ENCODE measurements at places on chromosomes 7 and 10.

DNA sequence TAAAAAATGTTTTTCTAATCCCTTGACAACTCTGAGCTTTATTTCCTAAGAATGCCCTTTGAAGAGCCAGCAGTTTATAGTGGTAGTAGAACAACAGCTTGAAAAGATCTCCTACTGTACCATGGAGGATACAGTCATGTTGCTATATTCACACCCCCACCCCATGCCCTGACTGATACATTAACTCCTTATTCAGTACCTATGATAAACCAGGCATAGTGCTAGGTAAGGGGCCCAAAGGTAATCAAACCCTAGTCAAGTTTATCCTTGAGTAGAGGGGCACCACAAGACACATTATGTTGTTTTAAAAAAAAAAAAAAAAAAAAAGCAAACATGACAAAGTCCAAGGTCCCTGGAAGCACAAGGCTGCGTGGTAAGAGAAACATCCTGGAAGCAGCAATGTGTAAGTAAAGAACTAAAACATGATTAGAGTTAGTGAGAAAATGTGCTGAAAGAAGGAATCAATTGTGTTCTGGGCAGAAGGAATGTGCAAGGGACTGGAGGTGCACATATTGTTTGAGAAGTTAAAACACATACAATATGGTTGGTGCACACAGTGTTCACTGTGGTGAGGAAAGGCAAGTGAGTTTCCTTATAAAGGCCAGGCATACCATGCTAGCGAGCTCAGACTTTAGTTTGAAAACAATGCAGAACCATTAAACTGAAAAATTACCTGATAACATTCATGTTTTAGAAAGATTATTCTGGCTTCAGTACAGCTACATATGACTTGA is 51.2 kb downstream of the PDE1C start:
- no peak for DNase-seq

GRCh38 chr7:38476764-38477163 is 154.4 kb downstream of the AMPH start:
- no peak for DNase-seq

GRCh38 chr10:121631365-121632029 is 33.3 kb upstream of the FGFR2 start:
- DNase-seq: no peak

DNA sequence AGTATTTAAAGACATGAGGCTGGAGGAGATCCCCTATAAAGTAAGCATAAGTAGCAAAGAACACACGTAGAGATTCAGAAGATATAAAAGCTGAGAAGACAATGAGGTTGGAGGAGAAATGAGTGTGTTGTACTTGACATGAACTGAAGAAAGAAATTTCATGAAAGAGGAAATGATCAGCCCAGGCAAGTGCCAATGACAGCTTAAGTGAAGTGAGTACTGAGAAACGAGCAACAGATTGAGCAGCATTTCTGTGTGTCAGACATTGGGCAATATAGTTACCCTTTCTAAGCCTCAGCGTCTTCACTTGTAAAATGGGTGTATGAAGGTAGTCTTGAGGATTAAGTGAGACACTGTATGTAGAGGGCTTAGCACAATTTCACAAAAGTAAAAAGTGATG is 4.8 kb upstream of the LIPA start:
- DNase-seq: no peak

GRCh38 chr7:35758421-35758820 is 42.4 kb upstream of the SEPTIN7 start:
- no peak for DNase-seq

DNA sequence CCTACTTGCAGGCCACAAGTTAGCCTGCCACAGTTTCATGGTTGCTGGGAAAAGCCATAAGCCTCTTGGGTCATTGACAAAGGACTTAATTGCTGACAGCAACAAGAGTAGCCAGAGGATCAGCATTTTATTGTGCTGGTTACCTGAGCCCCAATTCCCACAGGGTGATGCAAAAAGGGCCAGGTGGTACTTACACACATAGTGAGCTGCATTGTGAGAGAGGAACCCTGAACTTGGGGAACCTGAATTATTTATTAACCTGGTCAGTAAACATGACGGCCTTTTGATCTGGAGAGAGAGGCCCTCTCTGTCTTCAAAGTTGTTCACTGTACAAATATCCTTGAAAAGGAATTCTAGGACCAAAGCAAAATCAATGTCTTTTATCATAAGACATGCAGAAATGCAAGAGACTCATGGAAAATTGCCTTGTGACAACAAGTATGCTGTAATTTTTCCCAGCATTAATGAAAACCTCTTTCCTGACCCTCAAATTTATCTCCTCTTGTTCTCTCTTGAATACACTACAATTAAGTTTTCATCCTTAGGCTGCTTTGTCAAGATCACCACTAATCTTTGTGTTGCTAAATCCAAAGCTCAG is 102.9 kb upstream of the PHYHIPL start:
- no peak for DNase-seq

DNA sequence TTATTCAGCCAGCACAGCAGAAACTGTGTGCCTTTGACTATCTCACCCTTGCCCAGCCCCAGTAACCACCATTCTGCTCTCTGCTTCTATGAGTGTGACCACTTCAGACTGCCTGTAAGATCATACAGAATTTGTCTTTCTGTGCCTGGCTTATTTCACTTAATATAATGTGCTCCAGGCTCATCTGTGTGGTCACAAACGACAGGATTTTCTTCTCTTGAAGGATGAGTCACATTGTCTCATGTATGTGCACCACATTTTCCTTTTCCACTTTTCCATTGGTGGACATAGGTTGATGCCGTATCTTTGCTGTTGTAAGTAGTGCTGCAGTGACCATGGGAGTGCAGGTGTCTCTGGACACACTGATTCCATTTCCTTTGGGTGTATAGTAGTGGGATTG is 122.5 kb upstream of the LANCL2 start:
- no peak for DNase-seq

- no peak for DNase-seq
Observed at GRCh38 chr7:135463908-135464307, 46.0 kb downstream of the CNOT4 start.

DNA sequence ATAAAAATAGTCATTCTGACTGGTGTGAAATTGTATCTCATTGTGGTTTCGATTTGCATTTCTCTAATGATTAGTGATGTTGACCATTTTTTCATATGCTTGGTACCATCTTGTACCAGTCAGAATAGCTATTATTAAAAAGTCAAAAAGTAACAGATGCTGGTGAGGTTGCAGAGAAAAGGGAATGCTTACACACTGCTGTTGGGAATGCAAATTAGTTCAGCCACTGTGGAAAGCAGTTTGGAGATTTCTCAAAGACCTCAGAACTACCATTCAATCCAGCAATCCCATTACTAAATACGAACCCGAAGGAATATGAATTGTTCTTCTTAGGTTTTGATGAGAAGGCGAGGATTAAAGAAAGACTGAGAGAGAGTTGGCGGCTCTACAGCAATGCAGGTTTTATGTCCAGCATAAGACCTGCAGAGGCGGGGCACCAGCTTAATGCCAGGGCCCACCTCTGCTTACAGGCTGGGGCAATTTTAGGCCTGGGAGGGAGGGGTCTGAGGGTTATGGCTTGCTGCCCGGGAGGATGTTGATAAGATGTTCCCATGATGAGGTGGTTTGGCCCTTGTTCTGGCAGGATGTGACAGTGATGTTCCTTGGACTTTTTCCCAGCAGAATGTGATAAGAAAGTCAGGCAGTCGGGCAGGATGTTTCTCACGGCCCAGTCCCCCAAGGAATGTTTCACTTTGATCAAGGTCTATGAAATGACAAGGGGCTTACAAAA is 74.4 kb downstream of the MEST start:
- no peak for DNase-seq

- no peak for DNase-seq
Observed at GRCh38 chr10:104077247-104077646, 8.4 kb downstream of the COL17A1 start.

GRCh38 chr7:85638394-85638793 is 451.5 kb upstream of the SEMA3D start:
- no peak for DNase-seq

- no peak for DNase-seq
Observed at GRCh38 chr10:90051474-90051873, 350.1 kb downstream of the KIF20B start.

- peak; percentile 51 for DNase-seq
Observed at GRCh38 chr7:17183630-17184328, 114.7 kb upstream of the AHR start.

GRCh38 chr7:25725451-25725850 is 426.5 kb upstream of the NFE2L3 start:
- DNase-seq: no peak
